Urothelium cell line (cell line): ENCODE measurements at places on chromosomes 3 and 15.

DNA sequence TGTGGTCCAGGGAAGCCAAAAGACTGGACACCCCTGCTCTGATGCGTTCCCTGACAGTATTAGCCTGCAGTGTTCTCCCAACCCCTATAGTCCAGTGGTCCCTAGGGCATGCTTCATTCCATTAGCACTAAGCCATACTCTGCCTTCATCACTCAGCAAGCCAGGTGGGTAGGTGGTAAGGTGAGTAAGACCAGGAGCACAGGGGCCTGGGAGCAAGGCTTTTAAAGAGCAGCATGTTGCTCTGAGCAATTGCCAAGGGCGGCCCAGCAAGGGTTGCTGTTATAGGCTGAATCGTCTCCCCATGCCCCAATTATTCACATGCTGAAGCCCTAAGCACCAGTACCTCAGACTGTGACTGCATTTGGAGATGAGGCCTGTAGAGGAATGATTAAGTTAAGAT lies 11.0 kb downstream of the CXCR6 start:
- no peak for DNase-seq

DNA sequence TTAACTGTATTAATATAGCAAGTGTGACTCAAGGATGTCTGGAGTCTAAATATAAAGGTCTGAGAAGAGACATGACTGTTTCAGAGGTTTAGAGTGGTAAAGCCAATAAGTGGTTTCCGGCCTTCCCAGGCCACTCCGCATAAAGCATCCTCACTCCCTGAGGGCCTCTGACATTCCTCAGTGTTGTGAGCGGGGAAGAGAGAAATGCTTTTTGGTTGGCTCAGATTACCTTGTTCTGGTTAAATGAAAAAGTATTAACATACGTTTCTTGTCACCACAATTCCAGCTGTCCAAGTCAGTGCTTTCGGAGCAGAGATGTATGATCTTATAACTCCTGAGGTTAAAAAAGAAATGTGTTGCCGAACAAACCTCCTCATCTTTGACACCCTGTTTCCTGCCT lies 103.8 kb downstream of the RBMS3 start:
- peak; percentile 7 for DNase-seq

- DNase-seq = no peak
Measured at GRCh38 chr3:40055956-40056355, 246.5 kb downstream of the MYRIP start.

- no peak for DNase-seq
Measured at GRCh38 chr3:64176461-64176996, 48.7 kb downstream of the PRICKLE2 start.

DNA sequence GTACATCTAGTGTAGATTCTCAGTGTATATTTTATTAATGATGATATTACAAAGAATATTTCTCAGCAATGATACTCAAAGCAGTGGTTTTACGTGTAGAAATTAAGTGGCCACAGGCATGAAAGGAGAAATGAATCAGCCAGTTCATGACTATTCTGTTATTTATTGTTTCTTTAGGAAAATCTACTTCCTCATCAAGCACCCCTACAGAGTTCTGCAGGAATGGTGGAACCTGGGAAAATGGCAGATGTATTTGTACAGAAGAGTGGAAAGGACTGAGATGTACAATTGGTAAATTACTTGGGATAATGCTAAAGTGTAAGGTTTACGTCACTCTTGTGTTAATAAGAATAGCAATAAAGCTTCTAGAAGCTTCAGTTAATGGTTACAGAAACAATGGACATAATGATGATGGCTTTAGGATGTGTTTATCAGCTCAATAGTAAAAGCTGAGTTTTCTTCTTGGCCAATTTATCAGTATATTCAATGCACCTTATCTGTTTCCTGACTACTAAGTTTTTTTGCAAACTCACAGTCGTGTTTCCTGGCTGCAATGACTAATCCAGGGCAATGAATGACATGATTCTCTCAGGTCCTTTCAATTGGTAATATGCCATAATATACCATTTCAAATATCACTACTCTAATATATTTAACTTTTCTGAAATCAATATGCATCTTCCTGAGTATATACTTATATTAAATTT lies 20.2 kb downstream of the ADGRG7 start:
- DNase-seq = no peak

DNA sequence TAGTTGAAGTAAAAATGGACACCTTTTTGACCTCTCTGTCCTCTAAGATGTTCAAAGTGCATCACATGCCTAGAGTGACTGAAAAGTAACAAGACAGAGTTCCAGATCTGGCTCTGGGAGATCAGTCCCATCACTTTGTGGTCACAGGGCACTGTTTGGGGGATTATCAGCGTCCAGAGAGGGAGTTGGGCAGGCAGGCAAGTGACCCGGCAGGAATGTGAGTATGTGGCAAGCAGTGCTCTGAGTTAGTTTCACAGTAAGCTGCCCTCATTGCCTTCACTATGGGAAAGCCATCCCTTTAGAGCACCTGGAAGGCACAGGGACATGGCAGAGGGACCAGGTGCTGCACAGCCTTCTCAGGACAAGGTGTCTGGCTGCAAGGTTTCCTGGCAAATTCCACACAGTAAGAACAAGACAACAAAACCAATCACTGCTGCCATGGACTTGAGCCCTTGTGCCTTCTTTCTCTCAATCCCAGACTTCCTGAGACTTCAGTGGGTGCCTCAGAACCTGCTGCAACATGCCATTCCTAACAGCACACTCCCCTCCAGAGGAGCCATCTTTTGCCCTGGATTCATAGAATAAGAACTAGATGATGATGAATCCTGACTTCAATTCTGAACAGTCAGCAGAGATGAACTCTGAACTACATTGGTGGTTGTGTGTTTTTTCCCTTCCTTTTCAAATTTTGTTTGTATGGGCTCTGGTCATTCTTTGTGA lies 55.2 kb downstream of the TIPARP start:
- no peak for DNase-seq

- DNase-seq = no peak
Measured at GRCh38 chr15:68587769-68588385, 9.1 kb downstream of the CORO2B start.

- no peak for DNase-seq
Measured at GRCh38 chr15:74826921-74827320, 494 bp downstream of the CPLX3 start.

DNA sequence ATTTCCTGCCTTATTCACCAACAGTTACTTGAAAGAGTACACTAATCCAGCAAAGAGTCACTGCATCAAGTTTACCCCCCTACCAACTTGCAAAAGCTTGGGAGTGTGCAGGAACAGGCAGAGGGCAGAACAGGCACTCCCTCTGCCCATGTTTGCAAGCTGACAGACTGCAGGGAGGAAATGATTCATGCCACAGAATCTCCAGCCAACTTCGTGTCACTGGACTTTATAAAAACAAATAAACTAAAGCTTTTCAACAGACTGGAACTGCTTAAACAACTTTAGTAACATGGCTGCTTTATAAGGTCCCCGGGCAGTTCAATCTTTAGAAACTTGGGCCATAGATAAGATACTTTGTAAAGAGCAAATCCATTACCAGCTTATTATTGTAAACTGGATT lies 129.5 kb downstream of the THRB start:
- peak; percentile 77 for DNase-seq

DNA sequence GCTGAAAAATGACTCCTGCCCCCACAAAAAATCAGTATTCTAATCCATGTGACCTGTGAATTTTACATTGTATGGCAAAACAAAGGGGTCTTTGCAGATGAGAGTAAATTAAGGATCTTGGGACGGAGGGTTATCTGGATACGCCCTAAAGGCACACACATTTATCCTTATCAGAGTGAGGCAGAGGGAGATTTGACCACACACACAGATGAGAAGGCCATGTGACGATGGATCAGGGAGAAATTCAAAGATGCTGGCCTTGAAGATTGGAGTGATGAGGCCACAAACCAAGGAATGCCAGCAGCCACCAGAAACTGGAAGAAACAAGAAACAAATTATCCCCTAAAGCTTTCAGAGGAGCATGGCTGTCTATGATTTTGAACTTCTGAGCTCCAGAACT lies 288.5 kb downstream of the XXYLT1 start:
- no peak for DNase-seq

DNA sequence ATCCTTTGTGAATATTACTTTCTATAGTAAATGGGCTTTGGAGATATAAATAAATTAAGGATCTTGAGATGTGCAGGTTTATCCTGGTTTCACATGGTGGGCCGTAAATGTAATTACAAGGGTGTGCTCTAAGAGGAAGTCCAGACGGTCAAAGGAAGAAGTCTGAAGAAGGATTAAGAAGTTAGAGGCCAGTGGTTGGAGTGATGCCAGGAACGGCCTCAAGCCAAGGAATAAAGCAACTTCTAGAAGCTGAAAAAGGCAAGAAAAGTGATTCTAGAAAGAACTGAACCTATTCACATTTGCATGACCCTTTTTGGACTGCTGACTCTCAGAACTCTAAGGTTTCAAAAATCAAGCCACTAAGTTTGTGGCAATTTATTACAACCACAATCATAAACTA lies 981.3 kb upstream of the ALCAM start:
- DNase-seq = no peak

DNA sequence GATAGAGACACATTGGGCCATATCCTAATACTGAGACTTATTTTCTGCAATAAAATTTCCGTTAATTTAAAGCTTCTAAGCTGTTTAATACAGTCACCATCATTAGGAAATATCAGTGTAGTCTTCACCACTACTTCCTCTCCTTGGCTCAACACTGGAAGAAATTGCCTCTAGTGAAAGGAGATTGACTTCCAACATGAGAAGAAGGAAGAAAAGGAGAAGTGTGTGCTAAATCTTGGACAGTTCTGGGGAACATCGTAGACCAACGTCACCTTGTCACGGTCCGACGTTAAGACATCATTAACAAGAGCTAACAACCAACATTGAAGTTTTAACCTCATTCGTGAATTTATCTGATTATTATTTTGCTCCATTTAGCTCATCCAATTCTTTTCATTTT lies 987.0 kb upstream of the CFAP20DC start:
- no peak for DNase-seq

- peak; percentile 32 for DNase-seq
Measured at GRCh38 chr3:40801284-40801741, 276.6 kb downstream of the ZNF621 start.

DNA sequence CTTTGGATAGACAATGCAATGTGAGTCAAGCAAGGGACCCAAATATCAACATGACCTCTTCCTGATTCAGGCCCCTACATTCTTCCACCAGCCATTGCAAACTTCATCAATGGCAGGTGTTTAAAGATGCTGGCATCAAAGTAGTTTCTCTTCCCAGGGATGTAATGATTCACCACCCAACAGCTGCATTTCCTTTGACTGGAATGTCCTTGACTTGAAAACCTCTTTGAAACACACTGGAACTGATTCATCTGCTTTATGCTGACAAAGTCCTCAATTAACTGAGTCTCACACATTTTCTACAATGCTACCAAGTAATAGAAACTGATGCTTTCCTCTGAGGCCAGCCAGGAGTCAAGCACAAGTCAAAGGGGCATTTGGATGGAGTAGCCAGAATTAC lies 385.5 kb downstream of the GBE1 start:
- no peak for DNase-seq
